Right atrium auricular region (tissue), 2 donors: ENCODE measurements at places on chromosomes 3 and 15.
A peak's percentile ranks its signal among the peaks of the same experiment; 100 is the strongest.

- no peak for DNase-seq
Observed at GRCh38 chr3:63945558-63946096, 33.4 kb upstream of the SCAANT1 start.

DNA sequence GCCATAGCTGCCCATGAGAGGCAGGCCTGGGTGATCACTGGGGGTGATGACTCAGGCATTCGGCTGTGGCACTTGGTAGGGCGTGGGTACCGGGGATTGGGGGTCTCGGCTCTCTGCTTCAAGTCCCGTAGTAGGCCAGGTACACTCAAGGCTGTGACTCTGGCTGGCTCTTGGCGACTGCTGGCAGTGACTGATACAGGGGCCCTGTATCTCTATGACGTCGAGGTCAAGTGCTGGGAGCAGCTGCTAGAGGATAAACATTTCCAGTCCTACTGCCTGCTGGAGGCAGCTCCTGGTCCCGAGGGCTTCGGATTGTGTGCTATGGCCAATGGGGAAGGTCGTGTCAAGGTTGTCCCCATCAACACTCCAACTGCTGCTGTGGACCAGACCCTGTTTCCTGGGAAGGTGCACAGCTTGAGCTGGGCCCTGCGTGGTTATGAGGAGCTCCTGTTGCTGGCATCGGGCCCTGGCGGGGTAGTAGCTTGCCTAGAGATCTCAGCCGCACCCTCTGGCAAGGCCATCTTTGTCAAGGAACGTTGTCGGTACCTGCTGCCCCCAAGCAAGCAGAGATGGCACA, 5.3 kb downstream of the WDR6 start:
- DNase-seq = no peak

- no peak for DNase-seq
Observed at GRCh38 chr3:168285506-168285905, 189.8 kb upstream of the GOLIM4 start.

- DNase-seq = no peak
Observed at GRCh38 chr3:39141171-39141995, 12.0 kb downstream of the CSRNP1 start.

DNA sequence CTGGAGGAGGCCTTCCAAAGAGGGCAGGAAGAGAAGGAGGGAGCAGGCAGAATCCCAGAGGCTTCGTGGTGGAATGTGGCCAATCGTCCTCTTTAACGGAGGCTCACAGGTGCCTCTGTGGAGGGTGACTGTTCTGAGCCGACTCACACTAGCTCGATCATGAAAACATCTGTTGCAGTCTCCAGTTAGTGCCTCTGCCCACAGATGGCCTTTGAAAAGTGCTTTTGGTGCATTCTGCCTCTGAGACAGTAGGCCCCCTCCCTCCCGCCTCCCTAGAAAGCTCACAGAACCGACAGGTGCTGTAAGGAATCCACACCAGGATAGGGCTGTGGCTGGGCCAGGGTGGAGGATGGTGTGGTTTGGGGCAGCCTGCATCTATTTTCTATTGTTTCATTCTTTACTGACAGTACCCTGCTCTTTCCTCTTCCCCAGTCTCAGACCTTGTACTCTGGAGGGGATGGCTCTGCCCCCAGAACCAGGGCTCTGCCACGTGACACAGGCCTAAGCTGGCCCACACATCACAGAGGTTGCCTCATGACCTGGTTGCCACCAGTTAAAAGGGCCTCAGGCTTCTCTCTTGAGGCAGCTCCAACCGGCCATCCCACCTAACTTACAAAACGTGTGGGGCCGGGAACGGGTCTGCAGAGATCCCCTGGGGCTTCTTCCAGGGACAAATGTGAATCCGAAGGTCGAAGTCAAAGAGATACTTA, 27.2 kb upstream of the PIGZ start:
- no peak for DNase-seq

GRCh38 chr15:76116138-76116885, 56.5 kb downstream of the TMEM266 start:
- DNase-seq = no peak

- DNase-seq = no peak
Observed at GRCh38 chr15:45657764-45658545, 23.1 kb downstream of the SQOR start.

DNA sequence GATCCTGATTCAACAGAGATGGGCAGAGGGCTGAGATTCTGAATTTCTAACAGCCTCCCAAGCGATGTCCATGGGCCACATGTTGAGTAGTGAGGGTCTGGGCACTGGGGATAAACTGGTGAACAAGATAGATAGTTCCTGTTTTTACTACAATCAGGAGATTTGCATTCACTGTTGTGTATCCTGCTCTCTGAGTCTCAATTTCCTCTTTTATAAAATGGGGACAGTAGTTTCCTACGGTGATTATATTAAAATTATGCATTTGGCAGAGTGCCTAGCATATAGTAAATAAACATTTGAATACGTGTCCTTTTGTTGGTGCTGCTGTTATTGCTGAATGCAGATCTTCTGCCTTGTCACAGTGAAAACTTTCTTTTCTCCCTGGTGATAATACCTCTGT, 102.5 kb downstream of the MYH15 start:
- no peak for DNase-seq

DNA sequence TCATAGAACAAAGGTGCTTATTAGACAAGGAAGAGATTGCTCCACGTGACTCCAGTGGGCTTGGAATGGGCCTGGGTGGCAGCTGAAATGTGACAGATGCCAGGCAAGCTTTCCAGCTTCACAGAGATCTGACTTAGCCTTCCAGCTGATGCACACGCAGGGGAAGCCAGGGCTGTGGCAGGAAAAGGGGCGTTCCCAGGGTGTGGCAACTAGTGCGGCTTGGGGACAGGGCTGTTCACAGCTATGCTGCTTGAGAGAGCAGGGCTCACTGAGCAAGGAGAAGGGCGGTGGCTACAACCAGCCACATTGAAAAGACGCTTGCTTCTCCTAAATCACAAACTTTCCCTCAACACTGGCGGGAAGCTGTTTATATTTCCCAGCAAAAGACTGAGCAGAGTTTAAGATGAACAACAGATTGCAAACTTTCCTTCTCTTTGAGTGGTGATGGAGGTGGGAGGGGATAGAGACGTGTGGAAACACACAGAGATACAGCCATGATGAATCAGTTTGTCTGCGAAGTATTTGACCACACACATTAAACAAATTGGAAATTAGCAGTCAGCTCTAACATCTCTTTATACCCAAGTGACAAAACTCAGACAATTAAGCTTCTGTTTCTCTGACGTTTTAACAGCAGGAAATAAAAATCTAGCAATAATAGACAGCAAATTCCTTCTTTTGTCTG, 127.5 kb downstream of the BDH1 start:
- DNase-seq = peak; percentile 66

- DNase-seq = peak; percentile 78
Observed at GRCh38 chr3:126746395-126747177, 42.5 kb downstream of the CHCHD6 start.
